Activated CD4-positive, CD25-positive, alpha-beta regulatory T cell (primary cell): ENCODE measurements at places on chromosomes 16 and 17.

GRCh38 chr16:11007714-11008280 lies 63.4 kb downstream of the CLEC16A start:
- no peak for DNase-seq

- no peak for DNase-seq
These were observed at the start of gene RCVRN for GRCh38 chr17:9905078-9905415. Gene RCVRN (minus strand): TSS chr17:9905271. CDS start chr17:9905180, 91 bp downstream.

GRCh38 chr17:49984283-49984682 lies 10.7 kb downstream of the DLX3 start:
- DNase-seq, result no peak

GRCh38 chr17:948284-948852 lies 31.2 kb downstream of the NXN start:
- DNase-seq, result no peak

GRCh38 chr17:21376081-21376758 lies at the start of gene KCNJ12:
Gene KCNJ12 (plus strand): TSS chr17:21376357. CDS start chr17:21415343, 38,986 bp downstream.
- DNase-seq, result no peak

DNA sequence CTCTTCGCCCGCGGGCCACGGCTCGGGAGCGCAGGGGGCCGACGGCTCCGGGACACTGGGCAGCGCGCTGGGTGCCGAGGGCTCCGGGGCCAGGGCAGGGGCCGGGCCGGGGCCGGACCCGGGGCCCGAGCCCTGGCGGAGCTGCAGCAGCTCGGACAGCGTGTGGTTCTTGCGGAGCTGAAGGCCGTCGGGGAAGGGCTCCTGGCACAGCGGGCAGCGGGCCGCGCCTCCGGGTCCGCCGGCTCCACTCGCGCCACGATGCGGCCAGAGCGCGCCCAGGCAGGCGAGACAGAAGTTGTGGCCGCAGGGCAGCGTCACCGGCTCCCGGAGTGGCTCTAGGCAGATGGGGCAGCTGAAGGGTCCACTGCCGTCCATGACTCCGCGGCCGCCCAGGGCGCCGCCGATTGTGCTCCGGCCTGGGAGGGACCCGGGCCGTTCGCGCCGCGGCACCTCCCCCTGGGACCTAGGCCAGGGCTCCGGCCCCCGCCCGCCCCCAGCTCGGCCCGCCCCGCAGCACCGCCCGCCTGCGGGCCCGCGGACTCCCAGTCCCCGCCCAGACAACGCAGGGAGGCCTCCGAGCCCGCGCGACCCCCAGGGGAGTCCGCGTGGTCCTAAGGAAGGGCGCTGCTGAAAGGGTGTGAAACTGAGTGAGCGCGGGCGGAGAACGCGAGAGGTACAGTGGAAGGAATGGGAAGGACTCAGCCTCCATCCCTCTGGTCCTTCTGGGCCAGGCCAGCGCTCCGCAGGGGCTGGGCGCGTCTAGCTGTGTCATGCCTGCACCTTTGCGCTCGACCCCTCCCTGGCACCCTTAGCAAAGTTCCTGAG lies at the start of gene TRIM47:
TRIM47 (minus strand) TSS at position 408 of the 825 bp plus-strand sequence; CDS start at position 375, 33 bp downstream.
- DNase-seq, result no peak

DNA sequence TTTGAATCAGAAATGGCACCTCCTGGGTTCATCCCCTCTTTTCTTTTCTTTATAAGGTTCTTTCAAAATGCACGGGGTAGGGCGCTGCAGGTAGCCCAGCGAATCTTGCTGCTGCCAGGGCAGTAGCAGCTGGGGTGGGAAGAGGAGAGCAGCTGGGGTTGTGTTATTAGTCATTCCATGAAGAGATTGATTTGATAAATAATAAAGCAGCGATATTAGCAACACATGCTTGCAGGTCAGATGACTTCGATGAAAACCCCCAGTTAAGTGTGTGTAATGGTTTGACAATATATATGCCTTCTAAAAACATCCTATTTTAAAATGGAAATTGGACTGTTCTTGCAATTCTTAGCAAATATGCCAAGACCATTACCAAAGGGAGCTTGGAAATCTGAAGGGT lies 200.7 kb downstream of the CCDC182 start:
- DNase-seq, result no peak

DNA sequence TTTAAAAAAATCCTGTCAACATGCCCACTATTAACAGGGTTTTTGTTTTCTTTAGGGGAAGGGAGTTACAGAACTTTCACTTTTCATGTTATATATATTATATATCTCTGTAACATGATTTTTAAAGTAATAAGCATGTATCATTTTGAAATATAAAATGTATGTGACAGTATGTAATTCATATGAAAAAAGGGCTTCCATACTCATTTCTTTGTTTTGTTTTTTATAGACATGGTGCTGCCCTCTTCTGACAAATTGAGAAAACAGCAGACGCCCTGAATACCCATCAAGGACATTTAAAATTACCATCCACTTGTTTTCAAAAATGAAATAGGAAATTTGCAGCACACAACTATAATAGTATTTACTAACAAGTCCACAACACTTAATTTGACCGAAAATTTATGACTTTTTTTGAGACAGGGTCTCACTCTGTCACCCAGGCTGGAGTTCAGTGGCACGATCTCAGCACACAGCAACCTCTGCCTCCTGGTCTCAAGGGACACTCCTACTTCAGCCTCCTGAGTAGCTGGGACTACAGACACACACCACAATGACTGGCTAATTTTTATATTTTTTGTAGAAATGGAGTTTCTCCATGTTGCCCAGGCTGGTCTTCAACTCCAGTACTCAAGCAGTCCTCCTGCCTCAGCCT lies 30.4 kb downstream of the CFDP1 start:
- DNase-seq, result no peak

DNA sequence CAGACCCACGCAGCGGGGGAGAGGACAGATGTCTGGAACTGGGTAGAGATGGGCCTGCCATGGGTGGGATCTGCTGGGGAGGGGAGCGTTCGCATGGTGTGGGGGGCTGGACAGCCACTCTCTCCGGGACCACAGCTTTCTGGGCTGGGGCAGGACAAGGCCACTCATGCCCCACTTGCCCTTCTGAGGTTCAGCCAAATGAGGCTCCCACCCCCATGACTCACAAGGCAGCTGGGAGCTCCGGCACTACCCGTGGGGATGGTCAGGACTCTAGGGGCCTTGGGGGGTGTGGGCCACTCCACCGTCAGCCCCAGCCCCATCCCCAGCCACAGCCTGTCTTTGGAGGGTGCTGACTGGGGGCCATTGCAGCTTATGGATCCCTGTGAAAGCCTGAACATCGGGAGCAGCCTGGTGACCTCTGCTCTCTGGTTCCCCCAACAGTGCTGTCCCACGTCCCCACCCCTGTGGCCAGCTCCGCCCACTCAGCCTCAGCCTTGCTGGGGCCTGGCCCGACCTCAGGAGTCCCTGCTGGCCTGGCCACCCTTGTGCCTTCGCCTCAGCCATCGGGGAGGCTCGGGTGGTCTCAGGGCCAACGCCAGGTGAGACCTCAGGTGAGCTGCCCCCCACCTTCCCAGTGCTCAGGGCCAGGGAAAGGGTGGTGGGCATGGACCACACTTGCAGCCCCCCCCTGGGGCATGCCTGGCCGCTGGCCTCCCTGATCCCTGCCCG lies 4.7 kb upstream of the CDH15 start:
- no peak for DNase-seq

GRCh38 chr17:70187383-70187782 lies 18.1 kb downstream of the KCNJ2 start:
- DNase-seq, result no peak

GRCh38 chr16:87161822-87162676 lies 155.1 kb downstream of the C16orf95 start:
- DNase-seq, result no peak

DNA sequence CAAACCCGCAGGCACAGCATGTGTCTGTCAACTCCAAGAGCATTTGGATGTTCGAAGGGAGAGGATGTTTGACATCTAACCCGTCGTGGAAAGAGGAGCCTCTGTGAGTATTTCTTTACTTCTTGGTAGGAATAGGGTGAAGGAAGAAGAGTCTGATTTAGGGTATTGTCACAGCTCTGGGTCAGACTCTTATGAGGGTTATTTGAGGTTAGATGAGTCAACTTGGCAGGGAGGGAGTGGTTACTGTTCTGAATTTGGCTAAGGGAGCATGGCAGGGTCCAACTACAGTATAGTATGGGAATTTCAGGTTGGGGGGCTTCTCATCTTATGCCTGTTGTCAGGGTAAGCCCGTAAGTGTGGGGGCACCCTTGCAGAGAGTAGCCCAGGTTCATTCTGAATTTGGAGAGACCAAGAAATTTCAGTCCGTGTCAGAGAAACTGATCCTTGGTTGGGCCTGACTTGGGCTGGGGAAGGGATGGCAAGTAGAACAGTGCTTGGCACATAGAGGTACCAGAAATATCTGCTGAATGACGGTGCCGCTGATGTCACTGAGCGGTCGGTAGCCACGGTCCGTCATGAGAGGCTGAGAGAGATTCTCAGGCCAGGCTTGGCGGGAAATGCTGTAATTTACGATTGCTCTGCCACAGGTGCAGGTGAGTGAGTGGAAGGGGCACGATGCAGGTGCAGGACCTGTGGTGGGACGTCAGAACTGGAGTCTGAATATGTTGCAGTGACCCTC lies 43.2 kb downstream of the MYH3 start:
- no peak for DNase-seq

DNA sequence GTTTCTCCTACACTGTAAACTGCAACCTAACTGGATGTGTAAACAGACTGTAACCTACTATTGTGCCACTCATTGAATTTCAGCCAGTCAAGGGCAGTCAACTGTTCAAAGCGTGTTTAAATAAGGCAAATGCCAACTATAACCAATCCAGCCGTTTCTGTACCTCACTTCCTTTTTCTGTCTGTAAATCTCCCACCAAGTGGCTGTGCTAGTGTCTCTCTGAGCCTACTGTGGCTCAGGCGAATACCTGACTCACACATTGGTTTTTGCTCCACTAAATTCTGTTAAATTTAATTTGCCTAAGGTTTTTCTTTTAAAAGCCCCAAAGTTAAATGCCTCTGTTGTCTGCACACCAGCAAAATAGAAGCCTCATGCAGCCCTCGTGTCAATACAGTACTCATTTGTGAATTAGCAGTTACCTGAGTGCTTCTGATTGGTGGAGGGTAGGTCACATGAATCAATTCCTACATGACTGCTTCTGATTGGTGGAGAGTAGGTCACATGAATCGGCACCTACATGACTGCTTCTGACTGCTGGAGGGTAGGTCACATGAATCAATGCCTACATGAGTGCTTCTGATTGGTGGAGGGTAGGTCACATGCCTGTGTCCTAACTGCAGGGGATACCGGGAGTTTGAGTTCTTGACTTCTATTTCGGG lies 31.1 kb upstream of the CCR7 start:
- no peak for DNase-seq

- DNase-seq, result no peak
These were observed 9.5 kb downstream of the MYCBPAP start for GRCh38 chr17:50517504-50518383.

DNA sequence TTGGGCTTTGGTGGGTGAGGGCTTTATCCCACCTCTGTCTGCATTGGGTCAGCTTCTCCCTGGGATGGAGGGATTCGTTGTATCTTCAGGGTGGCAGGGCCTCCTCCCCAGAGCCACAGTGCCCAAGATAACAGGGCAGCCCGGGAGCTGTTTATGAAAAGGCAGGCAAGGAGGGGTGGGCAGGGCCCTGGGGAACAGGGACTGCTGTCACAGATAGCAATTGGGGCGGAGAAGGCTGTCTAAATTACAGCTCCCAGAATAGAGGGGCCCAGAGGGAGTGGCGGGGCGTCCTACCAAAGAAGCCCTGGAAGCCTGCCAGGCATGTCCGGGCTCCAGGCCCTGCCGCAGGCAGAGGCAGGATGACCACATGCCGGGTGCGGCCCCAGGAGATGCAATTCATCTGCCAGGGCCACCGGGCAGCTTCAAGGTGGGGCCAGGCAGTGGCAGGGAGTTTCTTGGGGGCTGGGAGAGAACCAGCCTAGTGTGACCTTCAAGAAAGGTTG lies 18.8 kb upstream of the PHOSPHO1 start:
- DNase-seq, result no peak

DNA sequence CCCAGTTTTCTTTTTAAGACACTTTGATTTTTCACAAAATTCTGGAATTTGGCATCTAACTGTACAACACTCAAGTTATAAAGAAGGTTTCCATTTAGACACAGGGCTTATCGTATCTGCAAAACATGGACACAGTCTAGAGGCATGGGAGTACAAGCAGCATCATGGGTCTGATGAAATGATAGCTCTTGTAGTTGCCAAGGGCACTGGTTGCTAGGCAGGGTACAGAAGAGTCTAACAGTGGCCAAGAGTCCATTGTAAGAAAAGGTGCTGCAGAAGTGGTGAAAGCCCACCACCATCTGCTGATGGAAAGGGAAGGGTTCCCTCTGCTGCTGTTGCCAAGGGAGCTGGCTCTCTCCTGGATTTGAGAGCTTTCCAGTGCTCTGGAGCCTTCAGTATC lies 20.8 kb downstream of the MYOCD start:
- DNase-seq, result no peak

DNA sequence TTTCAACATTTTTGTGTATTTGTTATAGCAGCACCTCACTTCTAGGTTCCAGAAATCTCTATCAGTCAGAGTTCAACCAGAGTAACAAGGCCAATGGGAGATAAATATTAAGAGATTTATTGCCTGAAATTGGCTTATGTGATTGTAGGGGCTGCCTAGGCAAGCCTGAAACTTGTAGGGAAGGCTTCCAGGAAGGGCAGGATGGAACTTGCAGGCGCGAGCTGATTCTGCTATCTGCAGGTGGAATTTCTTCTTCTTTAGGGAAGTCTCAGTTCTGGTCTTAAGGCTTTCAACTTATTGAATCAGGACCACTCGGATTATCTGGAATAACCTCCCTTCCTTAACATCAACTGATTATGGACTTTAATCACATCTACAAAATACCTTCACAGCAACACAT lies 199.5 kb upstream of the NLRP1 start:
- DNase-seq, result no peak

DNA sequence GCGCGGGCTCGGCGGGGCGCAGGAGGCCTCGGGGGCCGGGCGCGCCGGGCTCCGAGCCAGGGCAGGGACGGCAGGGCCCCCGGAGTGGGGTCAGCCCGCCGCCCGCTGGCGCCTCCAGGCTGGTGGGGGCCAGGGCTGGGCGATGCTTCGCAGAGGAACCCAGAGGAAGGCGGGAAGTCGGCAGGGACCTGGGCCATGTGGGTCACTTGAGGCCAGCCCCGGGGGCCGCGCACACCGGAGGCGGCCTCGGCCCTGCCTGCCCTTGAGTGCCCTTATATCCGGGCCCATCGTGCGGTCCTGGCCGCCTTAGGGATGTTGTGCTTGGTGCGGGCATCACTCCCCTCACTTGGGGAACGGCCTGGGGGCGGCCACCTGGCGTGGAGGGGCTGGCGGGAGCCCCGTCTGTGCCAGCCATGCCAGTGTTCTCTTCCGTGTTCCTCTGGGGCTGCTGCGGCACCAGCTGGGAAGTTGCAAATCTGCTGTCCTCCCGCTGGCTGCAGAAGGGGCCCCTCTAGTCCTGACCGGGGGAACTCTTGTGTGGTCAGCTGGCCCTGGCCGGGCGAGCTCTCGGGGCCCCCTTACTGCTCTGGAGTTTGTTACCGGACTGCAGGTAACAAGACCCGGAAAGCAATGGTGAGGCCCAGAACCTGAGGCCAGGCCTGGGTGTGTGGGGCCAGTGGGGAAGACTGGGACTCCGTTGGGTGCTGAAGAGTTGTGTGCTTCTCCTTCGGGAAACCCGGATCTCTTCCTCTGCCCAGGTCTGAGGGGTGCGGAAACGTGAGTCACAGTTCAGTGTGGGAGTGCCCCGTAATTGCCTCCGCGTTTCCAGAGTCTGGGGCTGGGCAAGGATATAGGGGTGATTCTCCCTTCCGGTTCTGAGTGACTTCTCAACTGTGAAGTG lies 849 bp downstream of the CAPN15 start:
- DNase-seq, result no peak
